Stimulated activated CD8-positive, alpha-beta memory T cell treated with anti-CD3 and anti-CD28 coated beads, Interleukin-7, amount 100 ng/mL, for 48 hours (primary cell): ENCODE measurements at places on chromosomes 2 and 18.

DNA sequence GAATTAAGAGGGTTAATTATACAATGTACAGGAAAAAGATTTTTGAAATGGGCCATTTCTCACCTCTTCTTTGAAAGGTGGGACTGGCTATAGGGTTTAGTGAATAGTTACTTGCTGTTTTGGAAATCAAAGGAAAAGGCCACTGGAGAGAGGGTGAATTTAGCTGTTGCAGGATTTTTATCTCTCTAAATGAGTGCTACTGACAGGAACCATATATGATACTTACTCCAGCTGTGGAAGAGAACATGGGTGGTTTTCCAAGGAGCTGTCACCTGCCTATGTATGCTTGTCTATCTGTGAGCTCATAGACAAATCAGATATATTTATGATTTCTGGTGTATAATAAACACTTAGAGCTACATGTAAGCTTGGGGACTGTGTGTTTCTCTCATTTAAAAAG is 430.4 kb downstream of the MTX2 start:
- DNase-seq = no peak

DNA sequence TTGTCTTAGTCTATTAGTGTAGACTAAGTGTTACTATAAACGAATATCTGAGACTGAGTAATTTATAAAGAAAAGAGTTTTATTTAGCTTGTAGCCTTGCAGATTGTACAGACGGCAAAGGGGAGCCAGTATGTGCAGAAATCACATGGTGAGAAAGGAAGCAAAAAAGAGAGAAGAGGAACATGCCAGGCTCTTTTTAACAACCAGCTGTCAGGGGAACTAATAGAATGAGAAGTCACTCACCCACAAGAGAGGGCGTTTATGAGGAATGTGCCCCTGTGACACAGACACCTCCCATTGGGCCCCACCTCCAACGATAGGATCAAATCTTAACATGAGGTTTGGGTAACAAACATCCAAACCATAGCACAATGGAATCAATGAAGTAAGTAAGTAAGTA is 20.6 kb upstream of the ZNF804A start:
- DNase-seq = no peak

- DNase-seq = no peak
These were observed 163.8 kb upstream of the MYCN start for GRCh38 chr2:15776629-15776919.

DNA sequence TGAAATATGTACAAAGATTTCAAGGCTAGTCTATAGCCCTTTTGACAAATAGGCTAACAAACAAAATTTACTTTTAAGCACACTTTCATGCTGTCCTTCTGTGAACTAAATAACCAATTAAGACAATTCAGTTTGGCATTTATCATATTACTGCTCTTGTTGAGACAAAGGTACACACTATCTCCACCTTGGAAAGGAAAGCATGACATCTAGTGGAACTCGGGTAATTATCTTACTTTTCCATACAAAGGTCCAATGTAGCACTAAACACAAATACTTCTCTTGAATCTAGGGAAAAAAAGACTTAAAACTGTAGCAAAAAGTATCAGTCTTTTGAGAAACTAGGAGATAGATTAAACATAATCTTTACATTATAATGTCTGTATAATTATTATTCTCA is 125.0 kb upstream of the CD226 start:
- DNase-seq = no peak

- DNase-seq = no peak
These were observed 274.6 kb upstream of the SALL3 start for GRCh38 chr18:78704971-78705461.

DNA sequence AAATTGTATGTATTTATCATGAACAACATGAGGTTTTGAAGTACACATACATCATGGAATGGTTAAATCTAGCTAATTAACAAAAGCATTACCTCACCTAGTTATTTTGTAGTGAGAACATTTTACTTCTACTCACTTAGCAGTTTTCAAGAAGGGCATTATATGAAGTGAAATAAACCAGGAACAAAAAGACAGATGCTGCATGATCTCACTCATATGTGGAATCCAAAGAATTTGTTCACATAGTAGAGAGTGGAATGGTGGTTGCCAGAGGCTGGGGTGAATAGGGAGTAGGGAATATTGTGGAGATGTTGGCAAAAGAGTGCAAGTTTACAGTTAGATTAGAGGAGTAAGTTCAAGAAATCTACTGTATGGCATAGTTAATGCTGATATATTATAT is 292.0 kb downstream of the ASXL3 start:
- no peak for DNase-seq

- DNase-seq = no peak
These were observed 6.3 kb downstream of the LIMS2 start for GRCh38 chr2:127669056-127669455.

GRCh38 chr2:172458561-172459124 is 31.3 kb downstream of the ITGA6 start:
- DNase-seq = no peak

DNA sequence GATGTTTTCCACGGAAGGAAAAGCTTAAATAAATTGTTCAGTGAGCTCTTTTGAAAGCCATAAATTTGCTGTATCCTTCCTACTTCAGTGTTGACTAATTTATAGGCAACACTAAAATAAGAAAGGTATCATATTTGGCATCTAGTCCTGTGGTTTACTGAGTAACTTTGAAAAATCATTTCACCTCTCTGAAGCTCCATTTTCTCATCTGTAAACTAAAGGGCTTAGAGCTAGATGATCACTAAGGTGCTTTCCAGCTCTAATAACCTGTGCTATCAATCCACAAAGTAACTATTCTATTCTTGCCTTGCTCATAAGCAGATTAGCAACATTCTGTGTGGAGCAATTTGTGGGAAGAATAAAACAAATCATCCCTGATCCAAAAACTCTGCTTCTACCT is 3.6 kb upstream of the MYOM1 start:
- DNase-seq = no peak

DNA sequence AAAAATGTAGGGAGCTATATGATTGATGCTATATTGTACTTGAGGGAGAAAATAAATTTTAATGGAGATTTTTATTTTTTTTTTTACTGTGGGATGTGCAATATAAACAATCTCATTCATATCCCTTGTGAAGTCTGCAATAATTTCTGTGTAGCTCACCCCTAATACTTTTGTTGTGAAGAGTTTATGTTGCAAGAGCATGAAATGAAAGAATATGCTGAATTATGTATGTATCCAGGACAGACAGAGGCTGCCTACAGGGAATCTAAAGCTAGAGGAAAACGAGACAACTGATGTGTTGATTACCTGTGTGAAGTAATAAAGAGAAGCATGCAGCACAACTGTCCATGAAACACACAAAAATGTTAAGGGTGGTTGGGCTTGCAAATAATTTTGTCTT is 643.3 kb downstream of the DCDC2C start:
- no peak for DNase-seq

- DNase-seq = no peak
These were observed 258.9 kb downstream of the DYSF start for GRCh38 chr2:71712158-71712818.
